ENCODE measurements at places on chromosomes 13 and 19.

- DNase-seq: no peak
These were observed 221.9 kb upstream of the SLC10A2 start for GRCh38 chr13:103288114-103288513.

GRCh38 chr13:111176421-111176820, 61.3 kb downstream of the ARHGEF7 start:
- no peak for DNase-seq

DNA sequence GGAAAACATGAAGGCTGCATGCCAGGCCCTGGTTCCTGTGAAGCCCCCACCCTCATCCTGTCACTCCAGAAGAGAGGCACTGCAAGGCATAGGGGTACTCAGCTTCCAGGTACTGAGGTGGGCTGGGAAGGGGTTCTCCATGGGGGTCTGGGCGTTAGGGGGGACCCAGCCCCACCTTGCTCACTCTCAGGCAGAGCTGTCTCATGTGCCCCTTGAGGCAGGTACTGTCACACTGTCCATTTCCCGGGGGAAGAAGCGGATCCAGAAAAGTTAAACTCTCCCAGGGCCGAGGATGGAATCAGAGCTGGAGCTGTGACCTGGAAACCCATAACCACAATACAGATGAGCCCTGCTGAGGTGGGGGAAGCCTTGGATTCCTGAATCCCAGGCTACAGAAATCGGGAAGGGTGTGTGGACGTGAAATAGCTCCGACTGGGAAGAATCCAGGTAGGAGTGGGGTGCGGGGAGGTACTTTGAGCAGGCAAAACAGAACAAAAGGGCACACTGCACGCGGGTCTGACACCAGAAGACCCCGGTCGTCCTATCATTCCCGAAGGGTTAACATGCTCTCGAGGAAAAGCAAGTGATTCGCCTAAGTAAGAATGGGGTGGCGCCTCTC, 540 bp upstream of the USE1 start:
- no peak for DNase-seq

DNA sequence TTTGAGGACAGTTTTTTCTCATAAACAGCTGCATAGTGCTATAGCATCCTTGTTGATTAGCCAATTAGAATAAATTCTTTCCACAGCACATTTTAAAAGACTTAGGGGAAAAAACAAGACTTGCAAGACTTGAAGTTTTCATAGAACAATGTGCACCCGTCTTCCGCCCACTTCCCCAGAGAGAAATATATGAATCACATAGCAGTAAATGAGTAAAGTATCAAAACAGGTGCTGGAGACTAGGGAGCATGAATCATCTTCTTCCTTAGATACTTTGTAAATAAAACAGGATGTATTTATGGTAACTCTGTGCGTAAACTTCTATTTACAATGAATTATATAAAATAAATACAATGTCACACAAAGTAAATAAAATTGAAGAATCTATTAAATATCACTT, 75.1 kb downstream of the COL4A2 start:
- no peak for DNase-seq

DNA sequence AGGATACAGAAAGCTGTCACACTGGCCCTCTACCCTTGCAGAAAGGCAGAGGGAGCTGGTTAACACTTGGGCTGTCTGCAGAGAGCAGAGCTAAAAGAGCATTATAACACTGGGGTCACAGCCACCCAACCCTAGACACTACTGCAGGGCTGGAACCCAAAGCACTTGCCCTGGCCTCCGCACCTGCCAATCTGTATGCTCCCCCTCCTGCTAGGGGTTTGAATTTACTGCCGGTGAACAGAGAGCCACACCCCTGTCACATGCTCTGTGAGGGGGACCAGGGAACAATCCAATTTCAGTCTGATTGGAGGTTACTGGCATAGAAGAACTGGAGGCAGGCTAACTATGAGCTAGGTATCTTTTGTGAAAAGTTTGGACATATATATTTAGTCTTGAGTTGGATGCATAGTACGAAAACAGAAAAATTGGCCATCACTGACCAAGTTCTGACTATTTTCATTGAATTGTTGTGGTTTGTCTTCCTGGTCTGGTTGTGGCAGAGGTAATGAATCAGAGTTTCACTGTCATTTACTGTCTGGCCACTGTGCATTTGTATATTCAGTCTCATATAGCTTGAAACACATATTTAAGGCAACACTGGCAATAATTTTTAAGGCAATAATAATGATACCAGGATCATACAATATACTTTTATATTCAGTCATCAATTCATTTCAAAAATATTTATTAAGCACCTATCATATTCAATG, 504.3 kb upstream of the ATXN8OS start:
- no peak for DNase-seq

- no peak for DNase-seq
These were observed 55.2 kb downstream of the SPATA13 start for GRCh38 chr13:24215732-24216131.
